ENCODE measurements at places on chromosomes 2 and 18. TPM values are rescaled to one million over a fixed set of nuclear protein-coding genes. Genes with fewer than 3 reads are reported as not detected.

GRCh38 chr2:241811201-241811951, 2.4 kb downstream of the NEU4 start:
- no peak for DNase-seq

- DNase-seq = no peak
Observed at GRCh38 chr18:47799376-47799775, 131.1 kb downstream of the SMAD2 start.

- no peak for DNase-seq
Observed at GRCh38 chr2:29192526-29192925, 77.3 kb downstream of the CLIP4 start.

- no peak for DNase-seq
Observed at GRCh38 chr2:232448304-232448690, 7.7 kb upstream of the ALPI start.

DNA sequence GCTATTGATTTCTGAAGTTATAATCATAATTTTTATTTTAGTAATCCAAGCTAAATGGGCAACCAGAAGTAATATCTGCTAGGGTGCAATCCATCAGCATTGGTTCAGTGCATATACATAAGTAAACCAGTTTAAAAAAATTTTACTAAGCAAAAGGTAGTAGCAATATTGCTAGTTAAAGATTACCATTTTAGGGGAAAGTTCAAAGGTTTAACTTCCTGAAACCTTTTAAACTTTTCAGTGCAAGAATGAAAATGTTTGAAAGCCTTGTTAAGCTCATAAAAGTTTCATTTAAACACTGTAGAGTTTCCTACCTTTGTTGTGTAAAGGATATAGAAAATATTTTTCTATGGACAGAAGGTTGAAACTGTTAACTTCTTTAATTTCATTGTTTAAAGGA, 31.0 kb upstream of the EPB41L5 start:
- DNase-seq = no peak

- DNase-seq = peak; percentile 49
Observed at GRCh38 chr18:79570266-79571201, 109.1 kb upstream of the CTDP1 start.

DNA sequence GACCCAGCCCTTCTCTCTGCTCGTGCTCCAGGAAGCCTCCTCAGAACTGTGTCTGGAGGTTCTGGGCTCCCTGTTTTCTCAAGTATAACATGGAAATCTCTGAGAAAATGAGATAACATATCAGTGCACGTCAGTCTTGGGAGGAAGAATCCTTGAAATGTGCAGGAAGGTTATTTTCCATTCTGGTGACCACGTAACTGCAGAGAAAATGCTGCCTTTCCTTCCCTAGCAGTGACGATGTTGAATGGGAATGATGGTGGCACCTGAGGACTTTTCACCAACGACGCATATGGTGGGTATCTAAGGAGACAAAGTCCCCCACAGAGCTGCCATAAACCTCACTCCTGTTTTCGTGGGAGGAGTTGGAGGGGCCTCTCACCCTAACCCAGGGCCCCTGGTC, 272.1 kb upstream of the SIX2 start:
- no peak for DNase-seq

DNA sequence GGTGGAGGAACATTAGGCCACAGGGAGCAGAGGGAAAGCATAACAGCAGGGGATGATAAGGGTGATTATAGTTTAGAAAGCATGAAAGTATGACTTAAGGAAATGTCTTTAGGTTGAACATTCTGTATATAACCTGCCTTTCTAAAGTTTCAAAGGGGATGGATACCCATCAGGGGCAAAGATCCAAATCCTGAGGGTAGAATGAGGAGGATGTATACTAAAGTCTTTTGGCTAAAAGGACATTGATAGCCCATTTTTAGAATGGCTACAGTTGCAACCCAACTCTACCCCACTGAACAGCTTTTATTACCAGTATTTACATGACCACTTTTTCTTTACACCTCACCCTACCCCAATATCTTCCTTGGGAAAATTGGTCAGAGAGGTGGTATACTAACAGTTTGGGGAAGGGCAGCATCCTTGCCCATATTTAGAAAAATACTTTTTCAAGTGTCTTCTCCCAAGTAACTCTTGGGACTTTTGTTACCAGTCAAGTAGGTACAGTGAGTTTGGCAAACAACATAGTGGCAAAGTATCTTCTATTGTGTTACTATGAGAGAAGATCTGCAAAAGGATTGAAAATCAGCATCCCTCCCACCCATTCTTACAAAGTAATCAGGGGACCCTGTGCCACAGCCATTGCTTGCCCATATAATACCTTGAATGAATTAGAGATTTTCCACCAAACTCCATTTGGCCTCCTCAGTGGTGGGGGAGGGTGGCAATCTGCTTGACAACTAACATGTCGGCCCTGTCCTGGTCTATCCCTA, 8.3 kb downstream of the MAT2A start:
- no peak for DNase-seq

DES gene
- 22.6 TPM for total RNA-seq

MRPL53 gene
- 33.7 TPM for total RNA-seq

TEX44 gene
- not detected for total RNA-seq

CAPN10 gene
- 12.5 TPM for total RNA-seq

DNA sequence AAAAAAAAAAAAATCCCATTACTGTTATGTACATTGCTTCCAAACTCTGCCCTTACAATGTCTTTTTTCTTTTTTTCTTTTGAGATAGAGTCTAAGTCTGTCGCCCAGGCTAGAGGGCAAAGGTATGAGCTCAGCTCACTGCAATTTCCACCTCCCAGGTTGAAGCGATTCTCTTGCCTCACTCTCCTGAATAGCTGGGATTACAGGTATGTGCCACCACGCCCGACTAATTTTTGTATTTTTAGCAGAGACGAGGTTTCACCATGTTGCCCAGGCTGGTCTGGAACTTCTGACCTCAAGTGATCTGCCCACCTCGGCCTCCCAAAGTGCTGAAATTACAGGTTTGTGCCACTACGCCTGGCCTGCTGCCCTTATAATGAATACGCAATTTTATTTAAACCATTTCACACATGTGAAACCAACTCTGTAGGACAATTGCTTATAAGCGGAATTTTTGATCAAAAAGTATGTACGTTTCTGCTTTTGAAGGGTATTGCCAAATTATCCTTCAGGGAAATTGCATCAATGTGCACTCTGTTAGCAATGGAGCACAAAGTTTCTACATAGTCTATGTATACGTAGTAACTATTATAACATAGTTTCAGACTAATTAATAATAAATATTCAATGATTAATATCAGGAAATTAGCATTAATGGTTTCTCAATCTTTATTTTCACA, 55.7 kb upstream of the ACTR3 start:
- no peak for DNase-seq

GRCh38 chr2:68134554-68134953, 23.1 kb upstream of the PNO1 start:
- no peak for DNase-seq

NXPH2 gene
- total RNA-seq = not detected

POMC gene
- not detected for total RNA-seq

MYOM1 gene
- 0.05 TPM for total RNA-seq

DNA sequence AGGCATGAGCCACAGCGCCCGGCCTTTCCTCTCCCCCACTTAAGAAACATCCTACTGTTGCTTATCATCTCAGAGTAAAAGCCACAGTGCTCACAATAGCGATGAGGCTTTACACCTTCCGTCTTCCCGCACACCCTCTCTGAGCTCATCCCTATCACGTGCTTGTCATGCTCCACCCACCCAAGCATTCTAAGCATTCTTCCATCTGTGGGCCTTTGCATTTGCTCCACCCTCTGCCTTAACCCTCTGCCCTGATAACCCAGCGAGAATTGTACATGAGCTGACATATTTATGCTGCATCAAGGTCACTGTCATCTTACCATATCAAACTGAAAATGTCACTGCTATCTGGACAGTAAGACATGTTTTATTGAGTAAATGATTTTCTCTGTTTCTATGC, 22.6 kb downstream of the FOXI3 start:
- no peak for DNase-seq

- peak; percentile 51 for DNase-seq
Observed at GRCh38 chr18:7567474-7568425, 634 bp downstream of the PTPRM start.

- peak; percentile 18 for DNase-seq
Observed at GRCh38 chr18:23250893-23251656, 115.8 kb downstream of the CABLES1 start.

GRCh38 chr2:160073284-160073888, 11.0 kb upstream of the PLA2R1 start:
- no peak for DNase-seq

DNA sequence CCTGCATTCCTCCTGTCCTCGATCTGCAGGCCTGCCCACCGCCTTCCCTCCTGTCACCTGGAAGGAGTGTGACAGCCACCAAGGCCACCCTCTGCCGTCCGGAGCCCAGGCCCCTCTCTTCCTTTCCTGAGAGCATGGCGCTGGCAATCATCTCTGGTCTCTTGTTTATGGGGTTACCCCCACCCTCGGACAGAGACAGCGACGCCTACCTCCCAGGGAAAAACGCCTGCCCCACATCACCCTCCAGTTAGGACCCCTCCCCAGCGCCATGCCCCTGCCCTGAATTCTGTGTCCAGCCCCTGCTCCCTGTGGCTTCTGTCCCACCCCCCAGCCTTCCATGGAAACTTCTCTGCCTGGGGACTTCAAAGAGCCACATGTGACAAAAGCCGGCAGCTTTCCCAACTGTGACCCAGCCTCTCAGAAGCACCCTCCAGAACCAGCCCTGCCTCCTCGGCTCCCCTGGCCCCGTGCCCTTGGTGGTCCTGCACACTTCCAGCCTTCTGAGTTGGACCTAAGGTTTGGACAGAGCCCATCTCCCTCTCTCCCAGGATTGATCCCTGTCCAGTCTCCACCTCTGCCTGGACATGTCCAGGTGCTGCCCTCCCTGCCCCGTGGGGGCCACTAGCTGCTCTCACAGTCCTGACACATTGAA, 145.0 kb upstream of the HDAC4 start:
- DNase-seq = no peak

TLX2 gene
- total RNA-seq = 0.07 TPM

ANTXR1 gene
- 48.6 TPM for total RNA-seq

- DNase-seq = no peak
Observed at GRCh38 chr2:68506170-68506569, 38.8 kb downstream of the APLF start.

DNA sequence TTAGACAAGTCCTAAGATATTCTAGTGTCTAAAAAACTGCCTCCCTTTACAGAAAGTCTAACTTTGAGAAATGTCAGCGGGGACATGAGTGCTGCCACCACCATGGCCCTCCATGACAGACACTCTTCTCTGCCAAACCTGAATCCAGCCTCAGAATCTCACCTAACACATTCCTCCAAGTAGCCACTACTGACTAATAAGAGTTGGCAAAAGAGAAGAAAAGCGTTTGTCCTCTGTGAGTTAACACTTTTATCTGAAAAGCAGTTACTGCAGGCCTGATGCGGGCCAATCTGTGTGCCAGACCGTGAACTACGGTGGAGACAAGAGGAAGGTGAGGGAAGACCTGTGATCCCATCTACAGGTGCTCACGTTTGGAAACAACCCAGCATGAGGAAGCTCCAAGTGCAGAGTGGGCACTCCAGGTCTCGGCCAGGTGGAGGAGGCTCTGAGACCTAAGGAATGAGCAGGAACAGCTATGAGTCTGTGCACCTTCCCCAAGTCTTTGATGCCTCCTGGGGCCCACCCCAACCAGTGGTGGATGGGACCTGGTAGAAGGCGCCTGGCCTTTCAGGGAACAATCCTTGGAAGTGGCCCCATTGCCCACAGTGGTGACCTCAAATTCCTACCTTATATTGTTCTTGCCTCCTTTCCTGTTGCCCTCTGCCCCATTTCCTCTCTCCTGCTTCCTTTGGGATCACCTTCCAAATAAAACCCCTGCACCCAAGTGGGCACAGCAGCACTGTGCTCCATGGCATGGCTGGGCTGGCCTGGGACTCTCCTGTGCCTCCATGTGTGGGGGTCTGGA, 91.6 kb downstream of the BIN1 start:
- DNase-seq = no peak

ARHGEF33 gene
- not detected for total RNA-seq

GRCh38 chr2:8370258-8370802, 311.5 kb upstream of the ID2 start:
- DNase-seq = no peak

DNA sequence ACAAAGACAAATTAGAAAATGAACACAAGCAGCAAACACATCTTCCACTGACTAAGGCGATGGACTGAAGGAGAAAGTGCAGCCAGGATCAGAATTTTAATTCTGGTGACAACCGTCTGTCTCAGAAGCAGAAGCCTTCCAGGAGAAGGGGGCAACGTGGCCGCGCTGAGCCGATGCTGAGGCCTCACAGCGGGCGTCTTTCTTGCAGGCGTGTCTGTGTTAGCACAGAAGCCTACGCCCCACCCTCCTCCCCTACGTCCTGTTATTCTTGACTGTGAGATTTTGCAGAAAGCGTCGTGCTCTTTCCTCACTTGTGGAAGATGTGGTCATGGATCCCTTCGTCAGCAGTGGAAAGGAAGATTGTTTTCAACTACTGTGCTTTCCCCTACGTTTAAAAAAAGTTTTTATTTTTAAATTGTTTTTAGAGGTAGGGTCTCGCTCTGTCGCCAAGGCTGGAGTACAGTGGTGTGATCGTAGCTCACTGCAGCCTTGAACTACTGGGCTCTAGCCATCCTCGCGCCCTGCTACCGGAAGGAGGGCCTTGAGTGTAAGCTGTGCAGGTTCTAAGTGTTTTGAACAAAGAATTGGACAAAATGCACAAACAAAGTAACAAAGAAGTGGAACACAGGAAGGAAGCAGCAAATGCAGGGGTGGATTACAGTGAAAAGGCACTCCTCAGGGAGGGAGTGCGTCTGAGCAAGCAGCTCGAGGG, 422.0 kb downstream of the GALR1 start:
- DNase-seq = no peak

RFX8 gene
- not detected for total RNA-seq

- no peak for DNase-seq
Observed at GRCh38 chr2:120798567-120799247, 63.0 kb downstream of the GLI2 start.

ZBTB7C gene
- 0.10 TPM for total RNA-seq

- no peak for DNase-seq
Observed at GRCh38 chr2:143802242-143802641, 673.0 kb downstream of the ARHGAP15 start.

DNA sequence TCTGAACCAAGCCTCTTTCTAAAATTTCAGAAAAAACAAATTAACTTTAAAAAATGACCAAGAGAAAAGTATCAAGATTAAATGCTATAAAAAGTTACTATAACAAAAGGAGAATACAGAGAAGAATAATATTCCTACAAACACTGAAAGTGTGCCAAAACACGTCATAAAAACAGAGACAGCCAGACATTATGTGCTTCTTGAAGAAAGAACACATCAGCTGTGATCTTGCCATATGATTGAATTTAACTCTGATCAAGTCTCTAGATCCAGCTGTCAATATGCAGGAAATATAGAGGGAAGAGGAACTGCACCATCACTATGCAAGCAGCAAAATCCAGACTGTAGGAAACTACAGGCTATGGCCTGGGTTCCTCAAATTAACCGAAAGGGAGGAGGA, 33.7 kb upstream of the COL5A2 start:
- no peak for DNase-seq

Data from MG63 (cell line).